ENCODE measurements at places on chromosomes 13 and 19.
A peak's percentile ranks its signal among the peaks of the same experiment; 100 is the strongest.

DNA sequence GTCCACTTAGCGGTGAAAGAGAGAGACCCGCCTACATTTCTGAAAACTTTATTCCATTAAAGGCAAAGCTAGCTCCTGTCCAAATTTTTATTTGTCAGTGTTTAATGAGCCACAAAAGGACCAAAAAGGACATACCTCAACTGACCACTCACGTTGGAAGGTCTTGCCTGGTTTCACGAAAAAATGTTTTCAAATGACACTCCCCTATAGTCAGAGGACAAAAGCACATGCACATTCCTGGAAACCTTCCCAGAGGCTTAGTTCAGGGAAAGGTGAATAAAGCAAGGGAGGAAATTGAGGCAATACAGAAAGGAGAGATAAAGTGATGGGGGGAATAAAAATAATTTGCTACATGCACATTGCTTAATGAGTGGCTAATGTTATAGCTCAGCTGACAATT is 55.6 kb downstream of the DOCK9 start:
- DNase-seq: no peak

- no peak for DNase-seq
Measured at GRCh38 chr19:7159105-7159933, 89.8 kb downstream of the ZNF557 start.

- no peak for DNase-seq
Measured at GRCh38 chr13:31129419-31129818, 32.3 kb downstream of the HSPH1 start.

- peak; percentile 88 for DNase-seq
Measured at GRCh38 chr13:31045286-31046081, 113.0 kb downstream of the TEX26 start.

DNA sequence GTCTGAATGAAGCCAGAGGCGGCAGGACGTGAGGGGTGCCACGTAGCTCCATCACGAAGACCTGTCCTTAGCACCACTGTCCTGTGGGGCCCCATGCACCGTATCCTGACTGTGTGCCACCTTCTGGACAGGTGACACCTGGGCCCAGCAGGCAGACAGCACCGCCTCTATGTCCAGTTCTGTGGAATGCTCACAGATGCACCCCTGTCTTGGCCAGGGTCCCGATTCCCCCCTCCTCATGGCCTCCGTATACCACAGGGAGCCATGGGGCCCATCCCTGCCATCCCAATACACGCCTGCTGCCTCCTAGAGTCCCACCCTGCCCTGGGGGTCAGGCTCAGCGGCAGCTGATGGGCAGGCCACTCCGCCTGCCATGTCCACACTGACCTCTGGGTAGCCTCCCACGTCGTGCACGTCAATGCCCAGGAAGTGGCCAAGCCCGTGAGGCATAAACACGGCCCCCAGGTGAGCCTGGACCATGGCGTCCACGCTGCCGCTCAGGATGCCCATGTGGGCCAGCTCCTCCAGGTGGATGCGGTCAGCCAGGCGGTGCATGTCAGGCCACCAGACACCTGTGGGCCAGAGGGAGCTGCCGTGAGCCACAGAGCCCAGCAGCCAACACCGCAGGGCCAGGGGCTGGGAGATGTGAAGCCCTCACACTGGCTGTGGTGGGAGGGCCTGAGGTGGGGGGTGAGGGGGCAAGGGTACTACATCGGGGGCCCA is 17.6 kb downstream of the CEBPG start:
- DNase-seq: no peak

- DNase-seq: peak; percentile 43
Measured at GRCh38 chr13:80276371-80277289, 64.3 kb downstream of the SPRY2 start.

DNA sequence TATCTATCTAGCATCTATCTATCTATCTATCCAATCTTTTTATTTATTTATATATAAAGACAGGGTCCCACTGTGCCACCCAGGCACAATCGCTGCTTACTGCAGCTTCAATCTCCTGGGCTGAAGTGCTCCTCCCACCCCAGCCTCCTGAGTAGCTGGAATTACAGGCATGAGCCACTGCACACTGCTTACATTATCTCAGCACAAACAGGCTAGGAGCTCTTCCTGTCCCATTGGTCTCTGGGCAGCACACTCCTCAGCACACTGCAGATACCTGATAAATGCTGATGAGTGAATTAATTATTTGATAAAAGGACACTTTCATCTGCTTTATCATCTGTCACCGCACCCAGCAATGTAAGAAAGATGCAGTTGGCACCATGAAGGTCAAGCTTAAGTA is 16.1 kb downstream of the ZNF562 start:
- no peak for DNase-seq

GRCh38 chr13:59346999-59347723 is 816.6 kb downstream of the DIAPH3 start:
- no peak for DNase-seq

DNA sequence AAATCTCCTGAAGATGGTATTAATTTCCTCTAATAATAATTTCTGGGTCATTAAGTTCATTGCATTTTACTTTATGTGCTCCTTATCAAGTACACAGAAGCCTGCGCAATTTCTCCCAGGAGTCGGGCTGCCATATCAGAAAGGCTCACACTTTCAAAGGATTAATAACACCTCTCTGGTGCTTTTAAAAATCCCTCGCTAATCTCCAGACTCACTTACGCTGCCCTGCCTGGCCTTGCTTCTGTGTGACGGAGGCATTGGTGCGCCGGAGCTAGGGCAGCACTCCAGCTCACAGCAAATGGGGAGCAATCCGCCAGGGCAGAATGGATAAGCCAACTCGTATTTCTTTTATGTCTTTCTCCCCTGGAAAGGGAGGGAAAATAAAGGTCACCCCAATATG is 300.8 kb downstream of the EFNB2 start:
- DNase-seq: no peak

GRCh38 chr13:110984381-110984780 is 69.5 kb upstream of the ANKRD10 start:
- DNase-seq: no peak

- no peak for DNase-seq
Measured at GRCh38 chr13:74015137-74015536, 119.1 kb downstream of the KLF12 start.

DNA sequence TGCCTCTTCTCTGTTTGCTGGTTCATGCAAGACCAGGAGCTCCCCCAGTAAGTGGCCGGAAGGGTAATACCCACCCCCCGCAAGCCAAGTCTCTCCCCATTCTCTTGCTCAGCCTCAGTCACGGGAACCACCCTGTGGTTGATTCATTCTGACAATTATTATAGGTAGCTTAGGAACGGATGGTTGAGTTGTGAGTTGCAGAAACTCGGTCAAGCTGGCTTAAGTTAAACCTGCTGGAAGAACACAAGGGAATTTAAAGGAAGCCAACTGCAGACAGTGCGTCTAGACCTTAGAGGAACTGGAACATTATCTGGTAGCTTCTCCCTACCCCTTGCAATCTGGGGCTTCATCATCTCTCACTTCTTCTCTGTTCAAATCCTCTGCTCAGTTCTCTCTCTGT is 8.9 kb downstream of the FPR1 start:
- no peak for DNase-seq

GRCh38 chr19:15296841-15297415 is 35.4 kb downstream of the BRD4 start:
- DNase-seq: no peak

DNA sequence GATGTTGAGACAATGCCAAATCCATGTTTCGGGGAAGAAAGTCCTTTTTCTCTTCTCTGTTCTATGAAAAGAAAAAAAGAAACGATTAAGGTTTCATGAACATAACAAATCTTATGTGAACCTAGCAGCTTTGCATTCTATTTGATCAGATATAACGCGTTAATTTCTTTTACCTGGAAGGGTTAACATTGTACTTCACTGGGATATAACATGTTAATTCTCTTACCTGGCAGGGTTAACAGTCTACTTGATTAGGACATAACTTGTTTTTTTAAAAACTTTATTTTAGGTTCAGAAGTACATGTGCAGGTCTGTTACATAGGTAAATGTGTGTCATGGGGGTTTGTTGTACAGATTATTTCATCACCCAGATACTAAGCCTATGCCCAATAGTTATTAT is 68.8 kb downstream of the CPAMD8 start:
- no peak for DNase-seq

- no peak for DNase-seq
Measured at GRCh38 chr19:45103508-45104319, 10.7 kb downstream of the PPP1R37 start.

DNA sequence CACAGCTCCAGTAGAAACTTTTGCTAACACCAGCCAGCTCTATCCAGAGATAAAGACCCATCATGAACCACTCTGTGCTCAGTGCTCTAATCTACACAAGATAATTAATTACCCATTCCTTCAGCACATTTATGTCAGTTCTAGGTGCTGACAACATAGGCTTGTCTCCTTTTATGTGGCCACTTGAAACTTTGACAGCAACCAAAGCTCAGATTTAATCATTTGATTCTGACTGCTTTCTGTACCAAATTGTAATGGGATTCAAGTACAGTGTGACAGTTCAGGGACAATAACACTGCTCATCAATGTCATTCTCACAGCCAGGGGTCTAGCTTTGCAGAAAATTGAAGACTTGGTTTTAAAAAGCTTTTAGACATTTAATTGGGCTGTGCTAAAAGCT is 266.6 kb downstream of the KCTD12 start:
- no peak for DNase-seq

DNA sequence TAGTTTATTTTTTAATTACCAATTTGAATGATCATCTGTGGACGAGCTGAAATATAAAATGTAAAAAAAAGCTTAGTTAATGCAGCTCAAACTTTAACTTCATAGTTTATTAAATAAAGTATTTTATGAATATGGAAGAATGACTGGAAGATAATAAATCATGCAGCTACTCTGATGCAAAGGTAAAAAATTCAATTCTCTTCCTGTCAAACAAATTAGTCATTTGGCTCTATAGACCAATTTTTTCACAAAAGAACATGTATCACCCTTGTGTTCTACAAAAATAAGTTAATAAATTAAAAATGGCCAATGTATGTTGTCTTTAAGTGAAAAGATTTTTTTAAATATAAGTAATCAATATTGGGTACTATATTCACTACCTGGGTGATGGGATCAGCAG is 26.2 kb downstream of the EXOSC8 start:
- DNase-seq: no peak

- DNase-seq: no peak
Measured at GRCh38 chr19:33298146-33298911, 4.0 kb downstream of the CEBPA start.

DNA sequence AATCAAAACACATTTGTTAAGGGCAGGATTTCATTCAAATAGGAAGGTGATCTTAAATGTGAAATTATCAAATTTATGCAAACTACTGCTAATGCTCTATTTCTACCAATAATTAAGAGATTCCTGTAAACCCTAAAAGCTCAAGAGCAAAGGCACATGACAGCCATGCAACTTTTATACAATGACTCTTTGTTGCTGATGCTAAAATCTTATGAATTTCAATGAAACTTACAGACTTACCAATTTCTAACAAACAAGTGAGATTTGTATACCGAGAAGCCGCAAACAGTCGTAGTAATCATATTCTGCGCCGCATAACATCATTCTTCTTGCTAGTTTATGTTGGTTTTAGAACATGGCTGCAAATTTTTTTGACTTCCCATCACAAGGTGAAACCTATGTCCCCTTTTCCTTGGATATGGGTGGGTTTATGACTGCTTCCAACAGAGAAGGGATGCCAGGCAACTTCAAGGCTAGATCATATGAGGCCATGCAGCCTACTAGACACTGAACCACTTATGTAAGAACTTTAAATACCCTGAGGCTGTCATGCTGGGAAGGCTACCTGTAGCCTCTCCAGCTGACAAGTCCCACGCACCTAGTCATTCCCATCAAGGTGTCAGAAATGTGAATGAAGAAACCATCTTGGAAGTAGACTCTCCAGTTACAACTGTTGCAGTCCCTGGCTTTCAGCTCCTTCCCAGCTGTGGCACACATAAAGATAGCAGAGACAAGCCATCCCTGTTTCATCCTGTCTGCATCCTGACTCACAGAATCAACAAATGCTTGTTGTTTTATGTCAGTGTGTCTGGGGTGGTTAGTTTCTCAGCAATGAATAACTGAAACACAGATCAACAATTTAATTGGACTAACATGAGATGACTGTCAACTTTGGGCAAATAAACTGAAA is 42.0 kb downstream of the LNX2 start:
- DNase-seq: peak; percentile 41

DNA sequence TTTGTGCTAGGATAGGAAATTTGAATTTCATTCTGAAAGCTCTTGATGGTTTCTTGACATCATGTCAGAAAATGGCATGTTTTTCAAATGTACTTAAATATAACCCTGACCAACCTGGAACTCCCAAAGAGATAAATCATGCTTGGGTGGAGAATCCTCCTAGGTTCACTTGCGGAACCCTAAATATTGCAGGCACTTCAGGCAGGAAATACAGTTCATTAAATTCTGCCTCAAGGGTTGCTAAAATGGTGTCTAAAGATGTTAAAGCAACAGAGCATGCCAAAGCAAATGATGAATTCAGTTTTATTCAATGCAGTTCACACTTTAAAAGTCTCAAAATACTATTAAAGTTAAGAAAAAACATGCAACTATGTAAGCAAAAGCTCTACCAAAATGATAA is 415.9 kb downstream of the SLITRK6 start:
- no peak for DNase-seq

- no peak for DNase-seq
Measured at GRCh38 chr13:77048681-77049080, 21.7 kb upstream of the FBXL3 start.

Data from adipocyte (in vitro differentiated cells).